ENCODE measurements at places on chromosomes 4 and X. TPM values are rescaled to one million over a fixed set of nuclear protein-coding genes. Genes with fewer than 3 reads are reported as not detected.

DNA sequence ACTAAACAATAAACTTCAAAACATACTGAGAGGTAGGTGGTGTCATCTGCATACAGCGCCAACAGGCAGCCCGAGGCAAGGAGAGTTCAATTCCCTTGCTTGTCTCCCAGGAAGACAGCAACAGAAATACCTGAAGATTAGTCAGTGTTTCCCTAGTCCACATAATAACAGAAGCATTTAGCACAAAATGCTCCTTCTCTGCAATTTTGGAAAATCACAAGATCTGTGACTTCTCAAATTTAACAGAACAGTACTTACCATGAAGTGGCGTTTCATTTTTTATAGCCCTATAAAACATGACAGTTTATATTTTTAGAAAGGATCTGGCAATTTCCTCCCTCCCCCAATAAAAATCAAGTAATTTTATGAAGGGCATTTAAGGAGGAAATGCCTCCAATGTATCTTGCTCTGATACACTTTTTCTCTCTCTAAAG lies 67.1 kb upstream of the MYOZ2 start:
- no peak for DNase-seq

The ARHGEF38 gene
- 0.62 TPM for total RNA-seq

- DNase-seq = no peak
Measured at GRCh38 chr4:6355052-6355451, 85.4 kb downstream of the WFS1 start.

GRCh38 chrX:125175991-125176584 lies 143.6 kb upstream of the TEX13C start:
- no peak for DNase-seq

The RTL3 gene
- total RNA-seq = not detected

DNA sequence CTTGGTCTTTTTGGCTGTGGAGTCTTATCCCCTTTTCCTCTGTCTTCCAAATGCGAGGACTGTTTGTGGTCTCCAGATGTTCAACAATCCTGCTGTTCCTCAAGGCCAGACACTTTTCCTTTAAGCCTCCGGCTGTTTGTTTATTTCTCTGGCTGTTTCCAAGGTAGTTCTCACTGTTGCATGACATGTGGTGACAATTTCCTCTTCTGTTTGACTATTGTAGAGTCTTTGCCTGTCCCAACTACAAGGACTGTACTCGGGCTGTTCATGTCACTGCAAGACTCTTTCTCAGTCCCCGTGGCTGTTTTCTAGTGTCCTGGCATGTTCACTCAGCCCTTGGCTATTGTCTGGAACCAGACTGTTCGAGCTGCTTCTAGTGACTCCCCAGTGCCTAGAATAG lies 50.6 kb downstream of the ZNF157 start:
- DNase-seq = no peak

GRCh38 chrX:70026112-70026850 lies 23.5 kb downstream of the AWAT2 start:
- no peak for DNase-seq

DNA sequence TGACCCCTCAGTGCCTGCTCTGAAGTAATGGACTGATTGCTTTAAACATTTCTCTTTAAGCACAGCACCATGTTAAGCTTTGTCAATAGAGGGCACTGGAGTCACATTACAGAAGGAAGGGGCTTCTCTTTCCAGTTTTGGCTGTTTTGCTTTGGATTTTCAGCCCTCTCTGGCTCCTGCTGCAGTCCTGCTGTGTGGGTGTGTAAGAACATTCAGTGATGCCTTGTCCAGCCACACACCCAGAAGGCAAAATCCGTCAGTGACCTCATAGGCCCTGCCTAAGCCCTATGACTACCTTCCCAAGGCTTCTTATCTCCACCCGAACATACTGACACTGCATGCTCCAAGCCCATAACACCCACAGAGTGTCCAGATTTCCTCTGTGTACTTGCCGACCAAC lies 215.3 kb upstream of the CTSO start:
- DNase-seq = peak; percentile 39

- no peak for DNase-seq
Measured at GRCh38 chrX:21181232-21181853, 192.9 kb upstream of the CNKSR2 start.

DNA sequence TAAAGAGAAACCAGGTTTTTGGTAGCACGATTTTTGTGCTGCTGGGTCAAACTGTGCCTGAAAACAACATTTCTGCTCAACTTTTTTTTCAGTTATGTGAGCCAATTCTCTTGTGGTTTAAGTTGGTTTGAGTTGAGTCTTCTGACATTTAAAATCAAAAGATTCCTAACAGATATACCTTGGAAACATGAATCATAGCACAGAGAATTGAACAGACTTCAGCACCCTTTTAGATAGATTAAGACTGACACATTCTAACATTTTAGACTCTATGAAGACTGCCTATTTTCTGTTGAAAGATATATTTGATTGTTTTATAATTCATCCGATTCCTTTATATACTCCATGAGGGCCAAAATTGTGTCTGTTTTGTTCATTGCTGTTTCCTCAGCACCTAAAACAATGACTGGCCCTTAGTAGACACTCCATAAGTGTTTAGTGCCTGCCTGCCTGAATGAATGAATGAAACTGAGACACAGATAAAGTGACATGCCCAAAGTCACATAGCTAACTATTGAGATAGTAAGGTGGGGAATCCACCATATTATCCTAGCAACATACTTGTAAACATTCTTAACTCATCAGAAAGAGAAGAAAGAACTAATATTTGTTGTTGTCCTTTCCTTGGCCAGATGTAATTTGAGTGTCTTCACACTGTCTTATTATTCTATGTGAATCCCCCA lies 624.0 kb downstream of the MID1IP1 start:
- DNase-seq = no peak

GRCh38 chrX:55220119-55220794 lies at the start of gene PAGE5:
Gene PAGE5 (plus strand): TSS chrX:55220346. CDS start chrX:55221383, 1,037 bp downstream.
- no peak for DNase-seq

- DNase-seq = peak; percentile 49
Measured at GRCh38 chr4:15654593-15655222, 449 bp downstream of the FBXL5 start.

The AVPR2 gene
- not detected for total RNA-seq

The CWH43 gene
- not detected for total RNA-seq

The FAM236A gene
- total RNA-seq = not detected

- no peak for DNase-seq
Measured at GRCh38 chr4:31674313-31674947, 954.3 kb downstream of the PCDH7 start.

DNA sequence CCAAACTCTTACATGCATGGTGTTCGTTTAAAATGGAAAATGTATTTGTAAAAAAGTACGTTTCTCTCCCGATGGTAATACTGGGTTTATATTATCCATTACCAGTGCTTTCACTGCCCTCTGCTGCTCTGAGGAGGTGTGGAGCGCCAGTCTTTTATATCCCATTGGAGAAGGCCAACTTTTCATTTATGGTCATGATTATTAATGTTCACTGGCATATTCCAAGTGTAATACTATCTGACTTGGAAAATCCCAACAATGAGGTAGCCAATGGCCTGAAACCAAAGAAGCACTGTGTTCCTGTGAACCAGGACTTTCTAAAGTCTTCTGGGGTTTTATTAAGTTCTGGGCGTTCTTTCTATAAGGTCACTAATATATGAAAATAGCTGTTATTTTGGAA lies 80.7 kb downstream of the SYNPO2 start:
- DNase-seq = no peak

The KLF8 gene
- 20.4 TPM for total RNA-seq

DNA sequence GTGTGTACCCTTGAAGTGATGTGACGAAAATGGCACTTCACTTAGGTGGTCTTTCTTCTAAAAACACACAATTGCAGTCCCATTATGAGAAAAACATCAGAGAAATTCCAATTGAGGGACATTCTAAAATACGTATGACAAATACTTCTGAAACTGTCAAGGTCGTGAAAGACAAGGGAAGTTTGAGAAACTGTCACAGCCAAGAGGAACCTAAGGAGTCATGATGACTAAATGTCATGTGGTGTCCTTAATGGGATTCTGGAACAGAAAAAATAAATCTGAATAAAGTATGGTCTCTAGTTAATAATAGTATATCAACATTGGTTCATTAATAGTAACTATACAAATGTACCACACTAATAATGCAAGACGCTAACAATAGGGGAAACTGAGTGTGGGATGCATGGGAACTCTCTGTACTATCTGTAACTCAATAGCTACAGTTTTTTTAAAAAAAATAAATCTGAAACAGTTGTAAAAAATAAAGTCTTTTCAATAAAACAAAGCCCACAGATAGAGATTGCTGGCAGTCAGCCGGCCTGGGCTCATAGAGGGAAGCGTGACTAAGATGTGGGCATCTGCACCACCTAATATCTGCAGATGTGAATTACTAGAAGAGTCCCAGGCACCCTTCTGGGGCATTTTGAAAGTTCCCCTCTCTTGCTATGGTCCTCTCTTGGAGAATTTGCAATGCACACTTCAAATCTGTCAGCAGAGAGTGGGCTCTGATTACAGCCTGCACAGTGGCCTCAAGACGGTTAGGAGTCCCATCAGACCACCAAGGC lies 47.6 kb downstream of the MID1IP1 start:
- no peak for DNase-seq
